ENCODE measurements at places on chromosomes 16 and 17.

DNA sequence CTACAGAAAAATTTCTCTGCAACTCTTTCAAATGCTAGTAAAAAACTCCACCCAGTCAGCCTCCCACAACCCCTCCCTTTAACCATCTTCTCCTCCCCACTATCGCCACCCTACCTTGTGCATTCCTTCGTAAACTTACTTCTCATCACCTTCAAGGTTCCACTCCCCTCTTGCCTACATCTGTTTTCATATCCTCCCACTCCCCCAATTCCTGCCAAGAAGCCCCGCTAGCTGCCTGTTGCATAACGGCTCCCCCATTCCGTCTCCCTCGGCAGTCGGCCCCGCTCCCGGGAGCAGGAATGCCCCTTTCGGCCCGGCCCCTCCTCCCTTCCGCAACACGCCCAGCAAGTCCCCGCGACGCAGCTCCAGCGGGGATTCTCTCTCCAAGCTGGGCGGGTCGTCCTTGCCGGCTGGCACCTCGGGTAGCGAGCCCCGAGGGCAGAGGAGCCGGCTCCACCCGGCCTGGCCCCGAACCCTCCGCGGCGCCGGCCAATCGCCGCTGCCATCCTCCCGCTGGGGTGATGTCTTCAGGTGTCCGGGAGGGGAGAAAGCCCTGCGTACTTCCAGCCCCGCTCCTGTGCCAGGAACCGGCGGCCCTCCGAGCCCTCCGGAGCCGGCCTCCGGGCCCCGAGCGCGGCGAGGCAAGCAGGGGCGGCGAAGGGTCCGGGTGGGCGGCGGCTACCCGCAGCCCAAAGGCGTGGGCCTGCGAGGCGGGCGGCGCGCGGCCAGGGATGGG, 1.5 kb downstream of the PHLPP2 start:
- DNase-seq, result peak; percentile 81
- H3K4me3 ChIP-seq, result peak overlapping the region; percentile 94
- peak overlapping the region; percentile 46 for H3K27ac ChIP-seq

DNA sequence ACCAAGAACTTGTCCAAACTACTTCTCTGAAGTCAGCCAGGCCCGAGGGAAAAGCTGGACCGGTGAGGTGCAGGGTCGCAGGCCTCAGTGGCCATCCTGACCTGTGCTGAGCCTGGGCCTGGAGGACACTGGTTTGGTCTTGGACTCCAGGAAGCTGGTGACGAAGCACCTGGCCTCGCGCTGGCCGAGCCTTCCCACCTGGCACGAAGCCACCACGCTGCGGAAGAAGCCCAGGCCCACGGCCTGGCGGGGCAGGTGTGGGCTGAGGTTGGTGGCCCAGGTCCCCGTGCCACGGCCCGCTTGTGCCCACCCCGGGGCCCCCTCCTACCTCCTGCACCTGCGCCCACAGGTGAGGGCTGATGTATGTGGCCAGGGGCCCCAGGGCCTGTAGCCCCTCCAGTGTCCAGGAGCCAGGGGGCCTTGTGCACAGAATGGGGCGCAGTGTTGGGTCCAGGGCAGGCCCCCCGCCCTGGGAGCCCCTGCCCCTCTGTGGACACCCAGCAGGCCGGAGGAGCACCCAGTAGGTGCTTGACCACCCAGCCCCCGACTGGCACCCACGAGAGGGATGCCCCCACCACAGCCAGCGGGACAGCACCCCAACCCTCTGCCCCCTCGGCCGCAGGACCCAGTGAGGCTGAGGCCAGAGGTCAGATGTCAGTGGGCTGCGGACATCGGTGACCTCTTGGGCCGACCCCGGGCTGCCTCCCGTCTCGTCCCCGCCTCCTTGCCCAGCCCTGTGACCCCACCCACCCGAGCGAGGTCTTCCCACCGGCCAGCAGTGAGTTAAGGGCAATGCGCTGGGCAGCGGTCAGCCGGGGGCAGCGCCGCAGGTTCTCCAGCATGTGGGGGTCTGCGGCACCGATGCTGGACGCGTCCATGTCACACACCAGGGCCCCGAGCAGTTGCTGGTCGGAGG, 13.8 kb downstream of the MSLN start:
- no peak overlapping the region for H3K27ac ChIP-seq
- H3K4me1 ChIP-seq, result peaks cover 12% of the 10 kb centered on the region

DNA sequence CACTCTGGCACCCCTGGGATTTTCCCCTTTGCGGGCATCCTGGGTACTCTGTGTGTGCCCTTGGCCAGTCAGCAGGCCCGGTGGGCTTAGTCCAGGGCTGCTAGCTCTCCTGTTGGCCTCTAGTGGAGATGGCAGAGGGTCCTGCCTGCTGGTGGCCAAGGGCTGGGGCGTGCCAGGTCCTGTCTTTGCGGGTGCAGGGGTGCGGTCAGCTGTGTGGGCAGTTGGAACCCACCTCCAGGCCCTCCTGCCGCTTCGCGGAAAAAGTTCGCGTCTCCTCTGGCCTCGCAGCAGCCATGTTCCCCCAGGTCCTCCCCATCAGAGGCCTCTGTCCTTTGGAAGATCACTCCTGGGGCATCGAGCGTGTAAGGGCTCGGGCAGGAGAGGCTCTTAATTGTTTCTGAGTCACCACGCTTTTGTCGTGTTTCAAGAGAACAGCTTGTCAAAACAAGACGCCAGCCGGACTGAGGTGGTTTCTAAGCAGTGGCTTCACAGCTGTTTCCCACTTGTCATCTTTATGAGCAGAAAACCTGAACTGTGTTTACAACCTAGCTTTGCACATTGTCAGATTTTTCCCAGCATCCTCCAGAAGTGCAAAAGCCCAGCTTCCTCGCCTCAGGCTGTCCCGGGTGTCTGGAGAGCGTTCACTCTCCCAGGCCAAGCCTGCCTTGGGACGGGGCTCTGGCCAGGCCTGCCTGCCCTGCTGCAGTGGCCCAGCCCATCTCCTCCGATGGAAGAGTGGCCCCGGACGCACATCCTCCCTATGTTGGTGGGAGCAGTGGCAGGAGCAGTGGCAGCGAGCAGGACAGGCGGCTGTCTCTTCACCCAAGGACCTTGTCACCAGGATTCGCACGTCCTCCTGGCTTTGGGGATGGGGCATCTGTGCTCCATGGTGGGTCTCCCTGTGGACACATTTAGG, 5.0 kb upstream of the DNASE1L2 start:
- peaks cover 5% of the 10 kb centered on the region for H3K36me3 ChIP-seq
- H3K4me1 ChIP-seq, result peaks cover 8% of the 10 kb centered on the region
- H3K4me3 ChIP-seq, result no peak overlapping the region
- peaks cover 10% of the 10 kb centered on the region for H3K27me3 ChIP-seq
- peak overlapping the region; percentile 19 for H3K27ac ChIP-seq

GRCh38 chr16:66013486-66013885, 353.0 kb upstream of the CDH5 start:
- H3K27ac ChIP-seq, result no peak overlapping the region
- H3K4me3 ChIP-seq, result no peak overlapping the region
- H3K27me3 ChIP-seq, result no peaks in the 10 kb centered on the region
- DNase-seq, result no peak
- no peaks in the 10 kb centered on the region for H3K4me1 ChIP-seq

- DNase-seq, result peak; percentile 35
- peaks cover 4% of the 10 kb centered on the region for H3K36me3 ChIP-seq
- H3K4me3 ChIP-seq, result peak overlapping the region; percentile 92
Measured at GRCh38 chr16:2777903-2778629, 986 bp upstream of the ELOB start.

DNA sequence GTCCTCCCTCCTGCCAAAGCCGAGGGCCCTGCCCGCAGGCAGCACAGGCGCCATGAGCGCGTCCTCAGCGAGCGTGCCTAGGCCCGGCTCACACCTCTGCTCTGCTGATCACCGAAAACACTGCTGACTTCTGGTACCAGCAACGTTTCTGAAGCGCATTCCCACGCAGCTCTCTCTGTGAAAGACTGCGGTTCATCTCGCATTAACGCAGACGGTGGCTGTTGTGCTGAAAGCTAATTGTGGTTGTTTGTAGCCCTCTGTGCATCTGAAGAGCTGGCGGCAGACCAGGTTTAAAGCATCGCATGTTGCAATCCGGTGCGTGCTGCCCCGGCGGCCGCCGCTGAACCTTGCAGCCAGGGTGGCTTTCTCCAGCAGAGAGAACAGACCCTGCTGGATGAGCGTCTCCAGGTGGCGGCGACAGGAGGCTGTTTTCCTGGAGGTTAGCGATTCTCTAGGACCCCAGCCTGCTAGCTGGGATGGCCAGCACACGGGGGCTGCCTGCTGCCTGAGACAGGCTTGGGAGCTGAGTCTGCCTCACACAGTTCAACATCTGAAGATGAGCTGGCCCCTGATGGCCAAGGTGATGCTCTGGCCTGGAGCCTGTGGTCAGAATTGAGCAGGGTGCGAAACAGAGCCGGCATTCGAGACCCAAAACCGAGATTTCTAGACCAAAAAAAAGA, 49.8 kb upstream of the CHMP6 start:
- peak overlapping the region; percentile 73 for H3K27ac ChIP-seq
- peaks cover 27% of the 10 kb centered on the region for H3K36me3 ChIP-seq
- DNase-seq, result no peak
- H3K4me1 ChIP-seq, result peaks cover 25% of the 10 kb centered on the region
- peaks cover 4% of the 10 kb centered on the region for H3K27me3 ChIP-seq

- no peak overlapping the region for H3K4me3 ChIP-seq
- H3K27ac ChIP-seq, result peak overlapping the region; percentile 77
- H3K36me3 ChIP-seq, result peaks cover 68% of the 10 kb centered on the region
- H3K27me3 ChIP-seq, result no peaks in the 10 kb centered on the region
Measured at GRCh38 chr16:64990101-64990500, 131.8 kb downstream of the CDH11 start.

GRCh38 chr17:33500151-33500550, 207.1 kb upstream of the ASIC2 start:
- H3K36me3 ChIP-seq, result no peaks in the 10 kb centered on the region
- H3K27me3 ChIP-seq, result peaks cover 15% of the 10 kb centered on the region
- peaks cover 5% of the 10 kb centered on the region for H3K4me1 ChIP-seq
- no peak overlapping the region for H3K27ac ChIP-seq
- H3K4me3 ChIP-seq, result no peak overlapping the region
- DNase-seq, result no peak

GRCh38 chr17:13741744-13742143, 140.0 kb upstream of the HS3ST3A1 start:
- H3K4me3 ChIP-seq, result no peak overlapping the region
- H3K36me3 ChIP-seq, result peaks cover 8% of the 10 kb centered on the region
- DNase-seq, result no peak
- peaks cover 7% of the 10 kb centered on the region for H3K27me3 ChIP-seq
- H3K27ac ChIP-seq, result no peak overlapping the region
- peaks cover 5% of the 10 kb centered on the region for H3K4me1 ChIP-seq

DNA sequence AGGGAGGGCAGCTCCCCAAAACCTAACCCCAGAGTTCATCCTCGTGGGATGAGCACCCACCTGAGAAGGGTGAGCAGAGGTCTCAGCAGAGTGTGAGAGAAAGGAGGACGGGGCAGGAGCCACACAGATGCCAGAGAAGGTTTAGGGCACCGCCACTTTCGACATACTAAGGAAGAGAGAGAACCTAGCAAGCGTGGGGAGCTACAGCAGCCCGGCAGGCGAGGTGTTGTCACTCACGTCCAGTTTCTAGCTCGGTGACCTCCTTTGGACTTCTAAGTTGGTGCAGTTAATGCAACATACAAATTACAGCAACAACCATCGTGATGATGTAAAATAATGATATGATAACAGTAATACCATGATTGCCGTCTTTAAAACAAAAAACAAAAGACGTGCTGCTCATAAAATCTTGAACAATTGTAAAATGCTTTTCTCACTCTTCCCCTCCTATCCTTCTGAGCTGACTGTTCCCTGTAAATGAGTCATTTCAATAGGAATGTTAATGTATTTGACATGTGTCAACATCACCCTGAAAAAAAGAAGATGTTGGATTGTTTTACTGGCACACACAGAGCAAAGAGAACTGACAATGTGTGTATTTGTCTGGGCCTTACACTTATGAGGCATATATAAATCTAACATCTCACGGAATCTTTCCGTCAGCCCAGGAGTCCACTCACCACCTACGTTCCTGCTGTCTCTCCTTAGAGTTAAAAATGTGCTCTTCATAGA, 158.2 kb upstream of the MAF start:
- no peak for DNase-seq
- H3K27ac ChIP-seq, result no peak overlapping the region
- peaks cover 9% of the 10 kb centered on the region for H3K36me3 ChIP-seq
- H3K4me1 ChIP-seq, result peaks cover 35% of the 10 kb centered on the region
- H3K4me3 ChIP-seq, result no peak overlapping the region

GRCh38 chr16:73350707-73351452, 303.0 kb upstream of the ZFHX3 start:
- no peaks in the 10 kb centered on the region for H3K36me3 ChIP-seq
- H3K4me3 ChIP-seq, result no peak overlapping the region
- H3K27ac ChIP-seq, result no peak overlapping the region
- peaks cover 22% of the 10 kb centered on the region for H3K27me3 ChIP-seq
- no peak for DNase-seq

GRCh38 chr17:8255499-8255898, 6.4 kb downstream of the PFAS start:
- H3K4me1 ChIP-seq, result peaks cover 4% of the 10 kb centered on the region
- no peak overlapping the region for H3K27ac ChIP-seq
- no peak for DNase-seq
- H3K27me3 ChIP-seq, result no peaks in the 10 kb centered on the region

- no peak overlapping the region for H3K4me3 ChIP-seq
- H3K27me3 ChIP-seq, result peaks cover 71% of the 10 kb centered on the region
- peaks cover 37% of the 10 kb centered on the region for H3K4me1 ChIP-seq
- DNase-seq, result peak; percentile 2
- H3K27ac ChIP-seq, result no peak overlapping the region
Measured at GRCh38 chr16:85431431-85432124, 181.5 kb upstream of the GSE1 start.

DNA sequence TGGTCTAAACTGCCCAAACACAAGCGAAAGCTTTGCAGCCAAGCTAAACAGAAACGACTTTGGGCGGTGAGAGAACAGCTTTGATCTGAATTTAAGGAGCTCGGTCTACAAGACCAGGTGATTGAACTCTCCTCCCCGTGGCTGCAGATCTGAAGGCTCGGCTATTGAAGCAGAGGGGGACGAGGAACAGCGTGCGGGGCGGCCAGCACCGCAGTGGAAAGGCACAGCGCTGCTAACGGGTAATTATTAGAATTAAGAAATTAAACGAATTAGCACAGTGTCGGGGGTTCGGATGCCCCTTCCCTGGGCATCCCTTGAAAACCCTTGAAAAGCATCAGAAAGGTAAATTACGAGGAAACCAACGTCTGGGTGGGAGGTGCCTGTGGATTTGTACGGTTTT, 431 bp downstream of the TEKT3 start:
- peak; percentile 19 for DNase-seq
- no peak overlapping the region for H3K27ac ChIP-seq
- peaks cover 8% of the 10 kb centered on the region for H3K4me1 ChIP-seq
- peak overlapping the region; percentile 88 for H3K4me3 ChIP-seq
- H3K27me3 ChIP-seq, result peaks cover 77% of the 10 kb centered on the region
- H3K36me3 ChIP-seq, result no peaks in the 10 kb centered on the region

- no peak overlapping the region for H3K4me3 ChIP-seq
- H3K27ac ChIP-seq, result no peak overlapping the region
- H3K4me1 ChIP-seq, result peaks cover 4% of the 10 kb centered on the region
- H3K27me3 ChIP-seq, result peaks cover 8% of the 10 kb centered on the region
- no peaks in the 10 kb centered on the region for H3K36me3 ChIP-seq
- no peak for DNase-seq
Measured at GRCh38 chr16:26161461-26162180, 469.9 kb downstream of the HS3ST4 start.
